ENCODE measurements at places on chromosomes 5 and 9. TPM values are rescaled to one million over a fixed set of nuclear protein-coding genes. Genes with fewer than 3 reads are reported as not detected.

The IRX2 gene
- total RNA-seq: not detected

The TAF11L10 gene
- total RNA-seq: not detected

The CAPSL gene
- total RNA-seq: not detected

The DHFR gene
- total RNA-seq: 6.5 TPM

The ADAMTS19 gene
- 36.3 TPM for total RNA-seq

The PDE8B gene
- 0.14 TPM for total RNA-seq

The TRPM3 gene
- total RNA-seq: 0.85 TPM

The SPINK4 gene
- total RNA-seq: 0.74 TPM

The IL9 gene
- total RNA-seq: not detected

The C9 gene
- total RNA-seq: 0.18 TPM

The FOXI1 gene
- total RNA-seq: not detected

The INSL4 gene
- not detected for total RNA-seq

The PLCXD3 gene
- under 0.01 TPM for total RNA-seq

The CTXN3 gene
- total RNA-seq: not detected

The IFNK gene
- total RNA-seq: not detected

The F12 gene
- 0.18 TPM for total RNA-seq

The GLDC gene
- total RNA-seq: 1.4 TPM

The KLF9 gene
- 102 TPM for total RNA-seq

The ANXA6 gene
- 482 TPM for total RNA-seq

The OTP gene
- not detected for total RNA-seq

The CDKN2B-AS1 gene
- total RNA-seq: 4.8 TPM

The TMEM203 gene
- total RNA-seq: 37.7 TPM

The SLC45A2 gene
- 0.14 TPM for total RNA-seq

The CDH9 gene
- total RNA-seq: 0.18 TPM

The CER1 gene
- not detected for total RNA-seq

The ACER2 gene
- 1.3 TPM for total RNA-seq

The IZUMO3 gene
- not detected for total RNA-seq

The FAM151B gene
- 8.0 TPM for total RNA-seq

The DMGDH gene
- 2.7 TPM for total RNA-seq

The SPATA31D4 gene
- not detected for total RNA-seq

The N4BP3 gene
- total RNA-seq: 0.71 TPM

The GARIN3 gene
- not detected for total RNA-seq

The SLC1A1 gene
- 36.4 TPM for total RNA-seq

The GOLM1 gene
- 81.4 TPM for total RNA-seq

The CNTLN gene
- total RNA-seq: 9.7 TPM

The WDR38 gene
- total RNA-seq: not detected

The F2RL2 gene
- 5.4 TPM for total RNA-seq

The PCDHA8 gene
- total RNA-seq: 0.09 TPM

The IL3 gene
- not detected for total RNA-seq

The SOWAHA gene
- total RNA-seq: not detected

The FOCAD gene
- total RNA-seq: 77.1 TPM

The HTR1A gene
- total RNA-seq: not detected

The SLIT3 gene
- total RNA-seq: 18.5 TPM

The PCDHGC5 gene
- total RNA-seq: 2.6 TPM

The RPS23 gene
- 4,995 TPM for total RNA-seq

The C9orf152 gene
- not detected for total RNA-seq

The DNM1 gene
- total RNA-seq: 9.6 TPM

The KCNV2 gene
- not detected for total RNA-seq

Measured in smooth muscle cell of bladder (primary cell).